SJSA1 (cell line): ENCODE measurements at places on chromosomes 13 and 19.
A peak's percentile ranks its signal among the peaks of the same experiment; 100 is the strongest.

- no peak for DNase-seq
- no peaks in the 10 kb centered on the region for H3K27me3 ChIP-seq
- peak overlapping the region; percentile 90 for H3K27ac ChIP-seq
- H3K36me3 ChIP-seq: peaks cover 35% of the 10 kb centered on the region
- H3K4me3 ChIP-seq: peak overlapping the region; percentile 93
Measured at GRCh38 chr13:39602277-39602613, 748 bp downstream of the LHFPL6 start.

DNA sequence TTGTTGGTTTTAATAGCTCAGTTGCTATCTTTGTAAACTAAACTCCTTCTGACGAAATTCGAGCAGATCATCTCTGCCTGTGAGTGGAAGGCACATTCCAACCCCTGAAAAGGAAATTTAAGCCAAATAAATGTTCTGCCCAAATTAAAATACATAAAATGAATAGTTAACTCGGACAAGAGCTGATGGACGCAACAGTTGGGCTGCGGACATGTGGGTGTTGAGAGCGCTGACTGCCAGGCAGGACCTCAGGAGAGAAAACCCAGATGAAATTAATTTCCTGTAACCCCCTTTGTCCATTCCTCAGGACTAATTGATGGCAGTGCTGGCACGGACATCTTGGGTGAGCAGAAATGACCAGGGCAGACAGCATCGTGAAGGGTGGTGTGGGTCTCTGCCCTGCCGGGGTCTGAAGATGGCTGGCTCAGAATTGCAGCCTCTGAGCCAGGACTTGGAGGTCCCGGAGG, 86.5 kb downstream of the TSHZ3 start:
- no peaks in the 10 kb centered on the region for H3K4me1 ChIP-seq
- no peaks in the 10 kb centered on the region for H3K27me3 ChIP-seq
- no peak overlapping the region for H3K27ac ChIP-seq
- no peak overlapping the region for H3K4me3 ChIP-seq
- DNase-seq: no peak
- no peaks in the 10 kb centered on the region for H3K36me3 ChIP-seq

DNA sequence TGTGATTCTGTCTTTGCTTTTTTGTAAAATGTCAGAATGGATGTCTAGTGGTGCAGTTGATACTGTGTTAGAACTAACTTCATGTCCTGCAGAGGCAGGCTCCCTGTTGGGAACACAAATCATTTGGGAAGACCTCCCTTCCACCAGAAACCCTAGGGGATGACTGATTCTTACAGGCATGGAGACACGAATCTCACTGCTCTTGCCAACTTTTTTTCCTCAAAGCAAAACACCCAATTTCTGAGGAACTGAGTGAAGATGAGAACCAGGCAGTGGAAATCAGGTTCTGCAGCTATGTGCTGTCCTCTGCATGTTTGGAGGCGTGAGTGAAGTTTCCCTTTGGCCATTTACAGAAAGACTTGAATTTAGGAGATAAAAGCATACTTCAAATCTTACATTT, 87.5 kb upstream of the CSNK1A1L start:
- no peaks in the 10 kb centered on the region for H3K27me3 ChIP-seq
- H3K4me3 ChIP-seq: no peak overlapping the region
- DNase-seq: no peak
- H3K36me3 ChIP-seq: no peaks in the 10 kb centered on the region

GRCh38 chr13:101892296-101892695, 439.8 kb downstream of the ITGBL1 start:
- DNase-seq: no peak
- no peaks in the 10 kb centered on the region for H3K4me1 ChIP-seq
- no peak overlapping the region for H3K27ac ChIP-seq
- no peaks in the 10 kb centered on the region for H3K36me3 ChIP-seq

GRCh38 chr13:40519637-40520036, 146.8 kb downstream of the FOXO1 start:
- DNase-seq: no peak
- H3K36me3 ChIP-seq: no peaks in the 10 kb centered on the region
- no peaks in the 10 kb centered on the region; the same call in 1 of the 2 replicates for H3K4me1 ChIP-seq
- no peaks in the 10 kb centered on the region for H3K27me3 ChIP-seq
- no peak overlapping the region for H3K4me3 ChIP-seq

- H3K4me3 ChIP-seq: no peak overlapping the region; the same call in 1 of the 2 replicates
- peaks cover 12% of the 10 kb centered on the region for H3K36me3 ChIP-seq
- H3K27ac ChIP-seq: no peak overlapping the region
- no peak for DNase-seq
- peaks cover 10% of the 10 kb centered on the region for H3K4me1 ChIP-seq
Measured at GRCh38 chr19:6374161-6374709, 1.5 kb downstream of the PSPN start.
